Heart right ventricle (tissue), 16 donors: ENCODE measurements at places on chromosomes 4 and X.

GRCh38 chr4:20126906-20127305 is 124.8 kb upstream of the SLIT2 start:
- DNase-seq: no peak

GRCh38 chr4:55002431-55002830 is 123.0 kb downstream of the KDR start:
- no peak for DNase-seq

DNA sequence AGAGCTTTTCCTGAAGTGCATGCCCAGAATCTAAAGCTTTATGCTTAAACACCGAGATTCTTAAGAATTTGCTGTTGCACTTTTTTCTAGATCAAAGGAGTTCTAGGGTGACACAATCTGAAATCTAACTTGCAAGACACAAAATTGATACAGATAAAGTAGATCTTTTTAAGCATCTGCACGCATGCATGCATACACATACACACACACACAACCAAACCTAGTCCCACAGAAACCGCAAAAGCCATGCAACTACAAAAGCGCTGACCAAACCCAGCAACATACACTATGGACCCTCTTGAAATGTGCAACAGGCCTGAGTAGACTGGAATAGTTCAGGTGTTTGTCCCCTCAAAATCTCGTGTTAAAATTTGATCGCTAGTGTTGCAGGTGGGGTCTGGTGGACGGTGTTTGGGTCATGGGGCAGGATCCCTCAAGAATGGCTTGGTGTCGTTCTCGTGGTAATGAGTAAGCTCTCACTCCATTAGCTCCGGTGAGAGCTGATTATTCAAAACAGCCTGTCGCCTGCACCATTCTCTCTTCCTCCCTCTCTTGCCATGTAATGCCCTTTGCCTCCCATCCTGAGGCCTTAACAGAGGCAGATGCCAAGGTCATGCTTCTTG is 52.7 kb downstream of the IRF2 start:
- no peak for DNase-seq

- no peak for DNase-seq
Measured at GRCh38 chr4:151239608-151240007, 37.4 kb upstream of the PRSS48 start.

DNA sequence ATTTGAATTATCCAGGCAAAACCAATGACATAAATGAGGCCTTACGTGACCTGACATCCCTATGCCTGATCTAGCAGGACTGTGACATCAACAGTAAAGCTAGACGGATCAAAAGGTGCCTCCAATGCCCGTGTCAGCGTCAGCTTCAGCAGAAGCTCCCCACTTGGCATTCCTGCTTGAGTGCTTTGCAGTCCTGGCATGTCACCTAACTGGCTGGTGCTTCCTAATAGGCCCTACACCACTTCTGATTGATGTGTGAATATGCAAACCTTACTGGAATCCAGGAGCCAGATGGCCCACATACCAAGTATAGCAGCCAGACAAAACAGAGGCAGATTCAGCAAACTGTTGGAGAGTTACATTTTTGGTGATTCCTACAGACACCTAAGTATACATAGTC is 224.2 kb downstream of the DMD start:
- no peak for DNase-seq

DNA sequence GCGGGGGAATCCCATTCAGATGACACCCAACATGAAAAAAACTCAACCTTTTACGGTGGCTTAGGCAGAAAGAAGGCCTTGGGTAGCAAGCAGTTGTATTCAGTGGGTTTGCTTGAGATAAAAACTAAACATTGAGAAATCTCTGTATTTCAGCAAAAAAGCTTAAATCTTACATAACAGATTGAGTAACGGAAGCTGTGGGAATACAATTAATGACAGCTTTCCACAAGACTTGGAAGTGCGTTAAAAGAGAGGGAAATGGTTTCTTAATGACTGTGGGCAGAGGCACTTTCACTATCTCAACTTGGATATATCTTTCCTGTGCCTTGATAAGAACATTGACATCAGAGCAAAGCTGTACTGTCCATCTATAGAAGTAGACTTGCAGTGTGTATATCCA is 418.5 kb upstream of the HS3ST1 start:
- no peak for DNase-seq

GRCh38 chrX:40175511-40176350 is 78.0 kb upstream of the BCOR start:
- peak; percentile 77 for DNase-seq
